ENCODE measurements at places on chromosomes 1 and 21.
A peak's percentile ranks its signal among the peaks of the same experiment; 100 is the strongest.

DNA sequence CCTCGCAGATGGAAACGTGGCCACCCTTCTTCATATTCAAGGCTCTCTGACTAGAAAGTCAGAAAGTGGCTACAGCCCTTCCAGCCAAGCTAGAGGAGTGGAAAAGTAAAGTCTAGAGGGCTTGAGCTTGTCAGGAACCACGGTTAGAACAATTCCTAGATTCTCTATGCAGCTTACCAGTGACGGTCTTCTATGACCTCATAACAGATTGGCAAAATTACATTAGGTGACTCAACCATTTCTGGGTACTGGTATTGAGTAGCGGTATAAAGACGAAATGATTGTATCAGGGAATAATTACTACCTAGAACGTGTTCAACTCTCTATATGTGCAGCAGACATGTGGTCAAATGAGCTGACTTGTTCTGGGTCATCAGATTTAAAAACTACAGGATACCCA is 155.0 kb upstream of the RUNX1 start:
- DNase-seq: no peak

- DNase-seq: no peak
Measured at GRCh38 chr1:3883194-3883925, 16.7 kb downstream of the C1orf174 start.

GRCh38 chr1:223175633-223176032 is 32.6 kb upstream of the TLR5 start:
- no peak for DNase-seq

DNA sequence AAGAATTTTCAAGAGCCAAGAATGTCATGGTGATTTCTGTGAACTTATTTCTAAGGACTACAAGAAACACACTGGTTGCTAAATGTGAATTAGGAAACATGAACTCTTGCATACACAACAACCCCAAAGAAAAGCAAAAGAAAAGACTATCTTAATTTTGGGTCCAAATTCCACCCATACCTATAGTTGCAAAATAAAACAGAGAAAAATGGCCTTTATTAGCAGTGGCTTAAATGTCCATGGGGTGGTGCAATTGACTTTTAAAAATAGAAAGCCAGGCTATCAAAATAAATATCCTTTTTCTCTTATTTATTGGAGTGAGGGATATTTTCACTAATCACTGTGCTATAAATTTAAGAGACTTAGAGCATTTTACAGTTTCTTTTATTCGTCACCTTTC is 80.9 kb upstream of the DPYD start:
- no peak for DNase-seq

- DNase-seq: no peak
Measured at GRCh38 chr1:11839727-11840705, 7.6 kb downstream of the NPPA start.

DNA sequence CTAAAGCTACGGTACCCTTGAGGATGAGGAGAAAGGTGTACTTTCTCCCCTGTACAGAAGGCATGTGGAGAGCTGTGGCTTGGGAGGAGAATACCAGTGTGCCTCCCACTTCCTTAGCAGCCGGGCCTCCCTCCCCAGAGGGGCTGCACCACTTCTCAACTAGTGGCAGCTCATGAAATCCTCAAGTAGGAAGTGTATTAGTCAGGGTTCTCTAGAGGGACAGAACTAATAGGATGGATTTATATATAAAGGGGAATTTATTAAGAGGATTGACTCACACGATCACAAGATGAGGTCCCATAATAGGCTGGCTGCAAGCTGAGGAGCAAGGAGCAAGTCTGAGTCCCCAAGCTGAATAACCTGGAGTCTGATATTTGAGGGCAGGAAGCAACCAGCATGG is 53.1 kb upstream of the PPP2R5A start:
- DNase-seq: no peak

DNA sequence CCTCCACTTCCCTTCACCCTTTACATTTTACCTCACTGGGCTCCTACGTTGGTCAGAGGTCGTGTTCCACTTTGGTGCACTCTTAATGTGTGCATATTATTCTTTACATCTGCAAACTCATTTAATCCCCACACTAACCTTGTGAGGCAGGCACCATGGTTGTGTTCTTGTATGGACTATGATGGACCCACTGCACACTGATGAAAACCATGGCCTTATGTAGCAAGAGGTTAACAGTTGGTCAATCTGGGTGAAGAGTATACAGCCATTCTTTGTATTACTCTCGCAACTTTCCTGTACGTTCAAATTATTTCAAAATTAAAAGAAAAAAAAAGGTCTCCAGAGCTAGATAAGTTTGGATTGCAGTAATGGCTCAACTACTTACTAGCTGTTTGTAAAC is 78.5 kb downstream of the RUNX1 start:
- DNase-seq: no peak

DNA sequence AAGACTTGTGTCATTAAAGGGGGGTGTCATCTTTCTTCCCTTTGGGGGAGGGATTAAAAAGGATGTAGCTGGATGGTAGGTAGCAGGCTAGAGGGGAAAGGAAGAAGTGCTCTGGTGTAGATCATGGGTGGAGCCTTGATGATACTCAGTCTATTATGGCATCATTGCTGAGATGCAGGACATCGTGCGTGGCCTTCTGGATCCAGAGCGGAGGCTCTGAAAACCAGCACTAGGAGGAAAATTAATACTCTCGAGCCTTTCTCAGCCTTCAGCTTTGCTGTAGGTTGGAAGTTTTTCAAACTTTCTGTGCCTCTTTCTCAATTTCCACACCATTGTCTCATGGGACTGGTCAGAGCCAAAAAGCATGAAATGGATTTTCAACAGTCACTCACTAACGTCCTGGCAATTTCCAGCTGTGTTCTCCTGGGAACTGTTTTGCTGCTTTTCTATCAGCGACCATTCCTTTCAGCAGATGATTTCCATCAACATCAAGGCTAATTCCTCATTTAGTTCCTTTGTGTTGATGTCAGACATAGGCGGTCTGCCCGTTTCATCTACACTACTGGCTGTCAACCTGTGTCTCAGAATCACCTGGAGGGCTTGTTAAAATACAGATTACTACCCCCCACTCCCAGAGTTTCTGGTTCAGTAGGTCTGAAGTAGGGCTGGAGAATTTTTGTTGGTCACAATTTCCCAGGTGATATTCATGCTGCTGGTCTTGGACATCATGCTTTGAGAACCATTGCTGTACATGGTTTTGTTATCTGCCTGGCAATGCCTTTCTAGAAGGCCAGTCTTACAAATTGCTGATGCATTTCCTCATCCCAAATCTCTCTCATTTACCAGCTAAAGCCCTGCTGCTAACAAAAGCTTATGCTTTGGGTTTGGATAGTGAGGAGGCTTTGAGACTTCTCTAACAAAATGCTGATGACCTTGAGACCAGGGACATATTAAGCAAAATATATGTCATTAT is 7.7 kb downstream of the CACNA1E start:
- DNase-seq: no peak

DNA sequence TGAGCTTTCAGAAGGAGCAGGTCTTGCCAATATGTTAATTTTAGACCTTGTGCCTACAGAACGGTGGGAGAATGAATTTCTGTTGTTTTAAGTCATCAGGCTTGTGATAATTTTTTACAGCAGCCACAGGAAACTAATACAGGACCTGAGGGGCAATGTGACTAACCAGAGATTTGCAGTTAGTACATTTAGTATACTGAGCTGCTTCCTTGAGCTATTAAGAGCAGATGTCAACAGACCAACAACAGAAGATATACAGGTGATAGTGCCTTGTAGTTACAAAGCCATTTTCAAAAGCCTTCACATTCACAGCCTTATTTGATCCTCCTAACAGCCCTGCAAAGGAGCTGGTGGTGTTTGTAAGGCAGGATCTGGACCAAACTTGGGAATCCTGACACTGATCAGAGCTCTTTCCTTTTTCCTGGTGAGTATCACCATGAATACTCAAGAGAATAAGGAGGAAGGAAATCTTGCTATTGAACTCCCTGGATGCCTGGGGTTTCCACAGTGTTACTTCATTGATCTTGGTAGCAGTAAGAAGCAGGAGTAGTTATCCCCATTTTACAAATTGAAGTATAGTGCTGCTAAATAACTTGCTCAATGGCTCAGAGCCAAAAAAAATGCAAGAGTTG is 4.7 kb upstream of the SLAMF1 start:
- no peak for DNase-seq

DNA sequence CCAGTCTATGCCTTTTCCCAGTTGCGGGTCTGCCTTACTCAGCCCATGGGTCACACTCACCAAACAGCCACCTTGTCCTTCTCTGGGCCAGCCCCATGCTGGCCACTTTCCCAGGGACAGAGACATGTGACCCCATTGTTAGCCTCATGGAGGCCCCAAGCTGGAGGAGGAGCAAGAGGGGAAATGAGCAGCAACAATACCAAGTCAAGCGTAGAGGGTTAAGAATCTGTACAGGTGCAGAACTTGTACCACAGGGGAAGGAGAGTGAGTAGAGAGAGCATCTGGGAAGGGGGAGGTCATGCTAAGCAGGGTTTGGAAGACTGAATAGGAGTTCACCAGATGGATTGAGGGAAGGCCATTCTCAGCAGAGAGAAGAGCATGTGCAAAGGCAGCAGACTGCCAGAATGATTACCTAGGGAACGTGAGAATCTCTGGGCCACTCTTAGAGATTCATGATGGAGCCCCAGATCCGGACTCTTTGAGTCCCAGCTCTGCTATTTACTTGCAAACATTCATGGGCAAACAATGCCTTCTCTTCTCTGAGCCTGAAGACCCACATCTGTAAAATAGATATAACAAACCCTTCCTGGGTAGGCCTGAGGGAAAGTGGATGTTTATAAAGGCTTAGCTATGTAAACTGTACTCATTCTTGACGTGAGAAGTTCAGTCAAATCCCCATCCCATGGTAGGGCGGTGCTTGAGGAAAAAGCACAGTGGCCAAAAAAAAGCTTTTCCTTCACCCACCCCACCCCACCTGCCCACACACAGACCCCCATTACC is 2.8 kb upstream of the SLC2A1 start:
- DNase-seq: no peak

- no peak for DNase-seq
Measured at GRCh38 chr1:183476081-183476480, 3.8 kb downstream of the SMG7 start.

- DNase-seq: no peak
Measured at GRCh38 chr1:174191349-174191862, 32.1 kb downstream of the RABGAP1L start.

GRCh38 chr1:183242556-183242955 is 56.5 kb downstream of the LAMC2 start:
- DNase-seq: no peak

GRCh38 chr1:204782118-204782700 is 88.5 kb upstream of the NFASC start:
- no peak for DNase-seq

DNA sequence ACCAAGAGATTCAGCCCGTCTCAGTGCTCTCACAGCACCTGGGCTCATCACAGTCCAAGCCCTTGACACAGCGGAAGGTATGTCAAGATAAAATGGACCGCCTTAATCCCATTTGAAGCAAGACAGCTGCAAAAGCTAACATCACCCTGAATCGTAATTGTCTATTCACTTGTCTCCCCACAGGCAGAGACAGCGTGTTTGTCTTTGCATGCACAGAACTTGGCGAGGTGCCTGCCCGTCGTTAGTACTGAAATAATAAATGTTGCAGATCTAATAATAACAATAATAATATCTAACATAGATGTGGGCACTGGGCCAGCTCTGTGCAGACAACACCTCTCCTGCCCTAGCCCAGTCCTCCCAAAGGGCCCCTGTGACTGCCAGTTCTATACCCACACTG is 271.7 kb downstream of the NPHP4 start:
- no peak for DNase-seq

DNA sequence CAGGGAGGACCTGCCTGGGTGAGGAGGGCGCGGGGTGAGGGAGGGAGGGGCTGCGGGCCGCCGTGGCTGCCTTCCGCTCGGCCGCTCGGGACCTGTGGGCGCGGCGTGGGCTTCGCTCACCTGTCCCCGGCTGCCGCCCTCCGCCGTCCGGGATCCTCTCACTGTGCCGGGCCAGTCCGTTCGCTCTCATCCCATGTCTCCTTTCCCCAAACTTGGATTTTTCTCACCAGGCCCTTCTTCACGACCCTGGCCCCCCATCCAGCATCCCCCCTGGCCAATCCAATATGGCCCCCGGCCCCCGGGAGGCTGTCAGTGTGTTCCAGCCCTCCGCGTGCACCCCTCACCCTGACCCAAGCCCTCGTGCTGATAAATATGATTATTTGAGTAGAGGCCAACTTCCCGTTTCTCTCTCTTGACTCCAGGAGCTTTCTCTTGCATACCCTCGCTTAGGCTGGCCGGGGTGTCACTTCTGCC is 362 bp downstream of the ZBTB48 start:
- DNase-seq: no peak

GRCh38 chr1:16386454-16387113 is 19.5 kb downstream of the SZRD1 start:
- DNase-seq: no peak

DNA sequence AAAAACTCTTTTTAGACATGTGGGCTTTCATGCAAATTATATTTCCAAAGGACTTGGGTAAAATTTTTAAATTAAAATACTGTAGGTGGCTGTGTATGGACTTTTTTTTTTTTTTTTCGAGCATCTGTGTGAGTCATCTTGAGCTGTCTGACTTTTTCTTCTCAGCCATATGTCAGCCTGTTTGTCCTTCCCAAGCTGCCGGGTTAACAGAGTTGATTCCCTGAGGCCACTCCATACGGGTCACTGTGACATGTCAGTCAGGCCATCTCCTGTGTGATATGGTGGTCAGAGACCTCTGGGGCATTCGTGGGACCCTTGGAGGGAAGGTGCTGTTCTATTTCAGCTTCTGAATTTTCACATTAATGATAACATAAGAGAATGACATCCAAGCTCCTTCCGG is 148.3 kb downstream of the KCNJ6 start:
- DNase-seq: no peak

- no peak for DNase-seq
Measured at GRCh38 chr1:233732206-233732605, 118.3 kb downstream of the KCNK1 start.

- DNase-seq: no peak
Measured at GRCh38 chr1:198850196-198850595, 211.4 kb downstream of the PTPRC start.

GRCh38 chr1:201224666-201225370 is 34.2 kb downstream of the IGFN1 start:
- DNase-seq: no peak

GRCh38 chr1:247936415-247936814 is 11.7 kb downstream of the OR2AJ1 start:
- no peak for DNase-seq

GRCh38 chr1:33137800-33138199 is 44.0 kb downstream of the TRIM62 start:
- peak; percentile 86 for DNase-seq

DNA sequence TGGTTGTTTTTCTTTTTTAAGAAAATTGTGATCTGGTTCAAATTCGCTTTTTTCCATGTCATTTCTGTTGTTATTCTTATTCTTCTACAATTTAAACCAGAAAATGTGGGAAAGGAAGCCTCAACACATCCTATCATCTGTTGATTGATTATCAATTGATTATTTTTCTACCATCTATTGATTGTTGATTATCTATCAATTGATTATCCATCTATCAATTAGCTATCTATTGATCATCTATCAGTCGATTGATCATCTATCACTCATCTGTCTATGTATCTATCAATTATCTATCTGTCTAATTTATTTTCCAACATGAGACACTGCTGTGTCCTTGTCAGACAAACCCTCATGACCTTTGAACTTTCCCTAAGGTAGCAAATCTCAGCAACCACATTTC is 136.1 kb upstream of the ARHGEF16 start:
- no peak for DNase-seq

All from WTC11 (cell line).